ENCODE measurements at places on chromosomes 16 and 17.

DNA sequence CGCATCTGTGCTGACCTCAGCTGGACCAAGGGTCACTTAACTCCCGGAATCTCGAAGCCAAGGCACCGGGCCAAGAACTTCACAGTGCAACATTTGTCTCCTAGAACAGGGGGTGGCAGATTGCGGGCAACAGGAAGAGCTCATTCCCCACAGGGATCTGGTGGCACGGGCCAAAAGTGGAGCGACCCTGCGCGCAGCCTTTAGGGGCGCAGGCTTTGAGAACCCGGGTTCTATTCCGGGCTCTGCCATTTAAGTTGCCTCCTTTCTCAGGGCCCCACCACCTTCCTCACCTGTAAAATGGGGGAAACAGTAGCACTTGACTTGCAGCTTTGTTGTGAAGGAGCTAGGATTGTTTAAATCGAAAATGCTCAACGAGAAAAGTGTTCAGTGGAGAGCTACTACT, 651 bp downstream of the SHMT1 start:
- peak; percentile 91 for DNase-seq

DNA sequence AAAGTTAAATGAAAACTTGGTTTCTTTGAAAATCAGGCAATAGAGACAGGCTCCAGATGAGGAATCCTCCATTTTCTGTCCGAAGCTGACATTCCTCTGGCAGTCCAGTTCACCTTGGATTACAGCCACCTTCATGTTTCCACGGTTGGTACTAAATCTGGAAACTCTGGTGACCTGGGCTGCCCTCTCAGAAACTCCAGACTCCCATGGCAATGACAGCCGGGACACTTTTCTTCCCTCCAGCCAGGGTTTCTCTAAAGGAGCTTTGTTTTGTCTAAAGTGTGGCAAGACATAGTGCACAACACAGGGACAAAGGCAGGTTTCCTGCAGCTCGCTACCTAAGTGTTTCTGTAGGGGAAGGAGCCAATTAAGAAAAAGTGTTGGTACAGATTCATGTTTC, 36.0 kb downstream of the CLUAP1 start:
- DNase-seq = no peak

GRCh38 chr17:81206657-81207056, 16.1 kb downstream of the CEP131 start:
- no peak for DNase-seq

DNA sequence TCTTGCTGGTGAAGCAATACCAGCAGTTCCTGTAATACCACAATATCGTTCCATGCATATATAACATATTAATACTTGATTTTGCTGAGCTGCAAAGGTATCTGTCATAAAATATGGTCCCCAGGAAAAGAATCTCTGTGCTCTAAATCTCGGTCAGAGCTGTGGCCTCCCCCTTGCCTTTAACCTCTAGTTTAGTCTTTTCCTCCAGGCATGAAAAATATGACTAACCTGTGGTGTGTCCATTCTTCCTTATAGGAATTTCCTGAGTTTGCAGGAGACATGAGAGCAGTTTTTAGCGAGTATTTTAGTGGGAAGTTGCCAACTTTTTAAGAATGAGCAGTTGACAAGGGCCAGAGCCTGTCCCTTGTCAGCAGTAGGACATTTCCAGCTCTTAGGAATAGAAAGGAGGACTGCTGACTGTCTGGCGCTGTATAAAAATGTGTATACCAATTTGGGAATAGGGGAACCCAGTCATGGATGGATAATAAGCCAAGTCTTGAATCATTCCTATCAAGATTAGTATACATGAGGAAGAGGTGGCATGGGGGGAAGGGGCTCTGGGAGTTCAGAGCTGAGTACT, 8.7 kb downstream of the ATXN1L start:
- DNase-seq = peak; percentile 72

DNA sequence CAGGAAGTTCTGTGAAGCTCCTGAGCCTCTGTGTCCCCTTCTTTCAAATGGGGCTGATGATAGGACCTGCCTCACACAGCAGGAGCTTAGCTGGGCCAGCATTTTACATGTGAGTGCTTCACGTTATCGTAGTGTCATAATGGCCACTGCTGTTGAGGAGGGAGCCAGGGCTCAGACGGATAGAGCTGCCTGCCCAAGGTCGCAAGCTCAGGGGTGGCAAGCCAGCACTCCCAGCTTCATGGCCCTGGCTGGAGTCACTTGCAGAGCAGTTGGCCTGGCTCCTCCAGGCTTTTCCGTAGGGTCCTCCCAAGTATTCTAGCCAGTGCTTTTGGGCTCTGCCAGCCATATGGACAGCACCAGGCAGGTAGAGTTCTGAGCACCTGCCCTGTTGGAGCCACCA, 115.1 kb downstream of the SOCS1 start:
- DNase-seq = no peak

GRCh38 chr17:2053380-2054261, 1.3 kb upstream of the HIC1 start:
- DNase-seq = no peak

DNA sequence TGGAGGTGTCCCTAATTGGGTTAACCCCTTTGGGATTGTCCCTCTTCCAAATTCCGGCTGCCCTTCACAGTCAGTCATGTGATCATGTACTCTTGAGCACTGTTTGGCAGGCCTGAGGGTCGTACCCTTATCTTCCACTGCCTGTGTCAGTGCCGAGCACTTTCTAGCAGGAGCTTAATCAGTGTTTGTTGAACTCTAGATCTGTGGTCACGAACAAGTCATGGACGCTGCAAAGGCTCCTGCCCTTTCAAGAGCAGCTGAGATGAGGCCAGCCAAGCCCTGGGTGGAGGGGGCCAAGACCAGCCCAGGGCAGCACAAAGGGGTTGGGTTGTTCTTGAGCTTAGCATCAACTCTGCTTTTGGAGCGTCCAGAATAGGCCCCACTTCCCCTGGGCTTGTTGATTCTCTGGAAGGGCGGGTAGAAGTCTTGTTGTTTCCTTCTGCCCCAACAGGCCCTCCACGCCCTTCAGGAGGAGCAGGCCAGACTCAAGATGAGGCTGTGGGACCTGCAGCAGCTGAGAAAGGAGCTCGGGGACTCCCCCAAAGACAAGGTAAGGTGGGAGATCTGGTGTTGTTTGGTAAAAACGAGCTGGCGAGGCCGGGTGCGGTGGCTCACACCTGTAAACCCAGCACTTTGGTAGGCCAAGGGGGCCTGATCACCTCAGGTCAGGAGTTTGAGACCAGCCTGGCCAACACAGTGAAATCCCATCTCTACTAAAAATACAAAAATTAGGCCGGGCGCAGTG, 5.3 kb downstream of the IFI35 start:
- no peak for DNase-seq

DNA sequence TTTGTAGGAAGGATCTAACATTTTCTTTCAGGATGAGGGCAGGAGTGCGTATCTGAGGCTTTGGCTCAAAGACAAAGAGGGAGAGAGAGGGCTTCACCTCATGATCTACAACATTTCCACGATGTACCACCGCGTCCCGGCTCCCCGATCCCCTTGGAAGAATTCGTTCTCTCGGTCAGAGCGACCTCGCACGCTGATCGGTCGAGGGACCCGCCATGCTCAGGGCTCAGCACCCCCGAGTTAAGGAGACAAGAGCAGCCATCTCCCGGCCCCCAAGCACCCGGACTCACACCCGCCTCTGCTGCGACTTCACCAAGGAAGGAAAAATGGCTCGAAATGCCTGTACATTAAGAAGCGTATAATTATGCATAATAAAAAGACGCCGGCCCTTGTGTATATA, 89.5 kb upstream of the RPL38 start:
- no peak for DNase-seq

DNA sequence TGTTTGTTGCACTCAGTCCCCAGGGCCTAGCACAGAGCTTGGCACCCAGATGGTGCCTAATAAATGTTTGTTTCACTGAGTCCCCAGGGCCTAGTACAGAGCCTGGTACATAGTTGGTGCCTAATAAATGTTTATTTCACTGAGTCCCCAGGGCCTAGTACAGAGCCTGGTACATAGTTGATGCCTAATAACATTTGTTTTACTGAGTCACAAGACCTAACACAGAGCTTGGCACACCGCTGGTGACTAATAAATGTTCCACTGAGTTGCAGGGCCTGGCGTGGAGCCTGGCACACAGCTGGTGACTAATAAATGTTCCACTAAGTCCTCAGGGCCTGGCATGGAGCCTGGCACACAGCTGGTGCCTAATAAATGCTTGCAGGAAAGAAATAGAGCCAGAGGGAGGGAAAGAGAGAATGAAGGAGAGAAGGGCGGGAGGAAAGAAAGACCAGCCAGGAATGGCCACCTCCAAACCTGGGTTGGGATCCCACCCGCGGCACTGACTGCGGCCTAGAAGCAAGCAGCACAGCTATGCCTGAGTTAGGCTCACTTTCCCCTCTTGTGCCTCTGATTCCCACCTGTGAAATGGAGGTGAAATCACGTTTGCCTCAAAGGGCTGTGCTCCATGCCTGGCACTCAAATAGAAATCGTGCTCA, 7.5 kb downstream of the SLC5A11 start:
- no peak for DNase-seq

DNA sequence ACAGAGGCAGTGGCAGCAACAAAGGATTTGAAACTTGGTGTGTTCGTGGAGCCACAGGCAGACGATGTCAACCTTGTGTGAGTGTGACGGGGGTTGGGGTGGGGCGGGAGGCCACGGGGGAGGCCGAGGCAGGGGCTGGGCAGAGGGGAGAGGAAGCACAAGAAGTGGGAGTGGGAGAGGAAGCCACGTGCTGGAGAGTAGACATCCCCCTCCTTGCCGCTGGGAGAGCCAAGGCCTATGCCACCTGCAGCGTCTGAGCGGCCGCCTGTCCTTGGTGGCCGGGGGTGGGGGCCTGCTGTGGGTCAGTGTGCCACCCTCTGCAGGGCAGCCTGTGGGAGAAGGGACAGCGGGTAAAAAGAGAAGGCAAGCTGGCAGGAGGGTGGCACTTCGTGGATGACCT, 25.5 kb downstream of the STH start:
- no peak for DNase-seq

- no peak for DNase-seq
These were observed 1.7 kb upstream of the ZNF423 start for GRCh38 chr16:49857423-49858181.

DNA sequence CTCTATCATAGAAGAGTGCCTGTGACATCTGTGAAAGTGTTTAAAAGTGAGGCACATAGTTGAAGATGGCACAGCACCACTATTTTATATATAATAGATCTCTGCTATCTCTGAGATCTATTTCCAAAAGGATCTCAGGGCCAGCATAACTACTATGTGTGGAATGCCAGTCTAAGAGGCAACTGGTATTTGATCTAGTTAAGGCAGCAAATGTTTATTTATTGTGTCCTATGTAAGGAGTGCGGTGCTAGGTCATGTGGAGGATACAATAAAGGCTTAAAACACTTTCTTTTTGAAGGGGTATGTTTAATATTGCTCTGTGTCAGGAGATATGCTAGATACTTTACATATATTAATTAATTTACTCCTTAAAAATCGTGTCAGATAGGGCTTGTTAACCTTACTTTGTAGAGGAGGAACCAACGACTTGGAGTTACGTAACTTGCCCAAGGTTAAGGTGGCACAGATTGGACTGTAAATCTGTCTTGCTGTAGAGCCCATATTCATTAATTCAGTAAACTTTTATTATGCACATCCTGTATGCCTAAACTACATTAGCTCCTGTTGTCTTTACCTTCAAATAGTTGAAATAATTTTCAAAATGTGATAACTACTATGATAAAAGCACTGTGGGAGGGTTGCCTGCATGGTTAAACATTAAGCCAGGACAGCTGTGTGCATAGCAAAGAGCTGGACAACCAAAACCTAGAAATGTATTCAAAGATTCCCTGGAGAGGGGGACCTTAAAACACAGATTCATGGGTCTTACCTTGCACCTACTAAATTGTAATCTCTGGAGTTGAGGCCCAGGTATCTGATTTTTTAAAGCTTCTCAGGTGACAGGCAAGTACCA, 83.3 kb downstream of the NLK start:
- DNase-seq = peak; percentile 50

- peak; percentile 63 for DNase-seq
These were observed 201.9 kb downstream of the SNX29 start for GRCh38 chr16:12178251-12178990.

DNA sequence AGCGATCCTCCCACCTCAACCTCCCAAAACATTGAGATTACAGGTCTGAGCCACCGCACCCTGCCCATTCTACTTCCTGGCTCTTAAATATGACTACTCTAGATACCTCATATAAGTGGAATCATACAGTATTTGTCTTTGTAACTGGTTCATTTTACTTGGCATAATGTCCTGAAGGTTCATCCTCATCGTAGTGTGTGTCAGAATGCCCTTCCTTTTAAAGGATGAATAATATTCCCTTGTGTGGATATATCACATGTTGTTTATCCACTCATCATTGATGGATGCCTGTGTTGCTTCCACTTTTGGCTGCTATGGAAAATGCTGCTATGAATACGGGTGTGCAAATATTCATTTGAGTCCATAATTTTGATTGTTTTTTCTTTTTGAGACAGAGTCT, 5.7 kb upstream of the CETP start:
- DNase-seq = no peak

- DNase-seq = no peak
These were observed 77.2 kb upstream of the TNRC6A start for GRCh38 chr16:24652209-24652712.

DNA sequence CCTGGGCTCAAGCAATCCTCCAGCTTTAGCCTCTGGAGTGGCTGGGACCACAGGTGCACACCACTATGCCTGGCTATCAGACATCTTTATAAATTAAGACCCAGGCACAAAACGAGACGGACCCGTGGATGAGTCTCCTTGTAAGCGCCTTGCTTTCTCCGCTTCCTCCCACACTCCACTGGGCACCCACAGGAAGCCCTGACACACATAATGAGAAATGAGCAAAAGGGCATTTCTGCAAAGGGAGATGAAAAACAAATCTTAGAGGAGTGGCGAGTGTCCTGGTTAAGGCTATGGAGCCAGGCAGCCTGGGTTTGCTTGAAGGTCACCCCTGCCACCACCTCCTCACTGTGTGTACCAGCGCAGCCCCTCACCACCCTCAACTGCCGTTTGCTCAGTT, 56.3 kb downstream of the XYLT1 start:
- no peak for DNase-seq

- no peak for DNase-seq
These were observed 72.2 kb downstream of the XPO6 start for GRCh38 chr16:28139530-28139929.

GRCh38 chr16:990516-991291, 9.1 kb downstream of the SOX8 start:
- DNase-seq = no peak
